ENCODE measurements at places on chromosomes 3 and 15. TPM values are rescaled to one million over a fixed set of nuclear protein-coding genes. Genes with fewer than 3 reads are reported as not detected.

DNA sequence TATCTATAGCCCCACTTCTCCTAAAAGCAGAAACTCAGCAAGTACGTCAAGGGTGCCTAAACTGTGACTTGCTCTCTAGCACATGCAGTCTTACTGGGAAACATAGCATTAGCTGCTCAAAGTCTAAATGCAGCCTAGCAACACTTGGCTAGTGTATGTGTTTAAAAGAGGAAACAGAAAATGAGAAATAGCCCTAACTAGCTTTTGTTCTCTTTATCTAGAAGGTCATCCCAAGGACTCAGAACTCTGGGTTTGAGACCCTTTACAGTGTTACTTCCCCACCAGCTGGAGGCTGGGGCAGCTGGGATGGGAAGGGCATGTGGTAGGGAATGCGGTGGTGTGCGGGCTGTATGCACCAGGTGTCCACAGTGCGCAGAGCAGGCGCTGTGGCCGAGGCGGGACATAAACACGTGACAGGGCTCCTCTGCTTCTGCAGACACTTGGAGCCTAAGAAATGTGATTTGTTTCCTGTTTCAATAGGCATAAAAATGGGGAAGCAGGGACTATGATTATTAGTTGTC lies 13.3 kb downstream of the ETV5 start:
- DNase-seq, result no peak

GRCh38 chr3:150699068-150699639 lies 4.6 kb downstream of the ERICH6 start:
- no peak for DNase-seq

DNA sequence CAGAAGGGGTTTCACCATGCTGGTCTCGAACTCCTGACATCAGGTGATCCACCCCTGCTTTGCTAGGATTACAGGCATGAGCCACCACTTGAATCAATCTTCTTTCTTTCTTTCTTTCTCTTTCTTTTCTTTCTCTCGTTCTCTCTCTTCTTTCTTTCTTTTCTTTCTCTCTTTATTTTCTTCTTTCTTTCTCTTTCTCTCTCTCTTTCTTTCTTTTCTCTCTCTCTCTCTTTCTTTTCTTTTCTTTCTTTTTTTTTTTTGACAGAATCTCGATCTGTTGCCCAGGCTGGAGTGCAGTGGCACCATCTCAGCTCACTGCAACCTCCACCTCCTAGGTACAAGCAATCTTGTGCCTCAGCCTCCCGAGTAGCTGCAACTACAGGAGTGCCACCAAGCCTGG lies 37.9 kb upstream of the PIK3CB start:
- no peak for DNase-seq

DNA sequence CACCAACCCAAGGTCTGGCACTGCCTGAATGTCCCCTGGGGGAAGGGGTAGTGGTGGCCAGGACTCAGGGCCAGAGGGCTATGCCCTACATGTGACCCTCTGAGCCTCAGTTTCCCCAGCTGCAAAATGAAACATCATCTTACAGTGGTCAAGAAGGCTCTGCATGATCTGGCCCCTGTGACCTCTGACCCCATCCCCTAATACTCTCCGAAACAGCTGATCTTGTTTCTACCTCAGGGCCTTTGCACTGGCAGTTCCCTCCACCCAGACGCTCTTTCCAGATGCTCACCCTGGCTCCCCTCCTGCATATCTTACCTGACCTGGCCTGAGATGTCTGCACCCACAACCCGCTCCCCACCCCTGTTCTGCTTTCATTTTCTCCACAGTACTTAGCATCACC lies 21.8 kb downstream of the PLXND1 start:
- DNase-seq, result no peak

- DNase-seq, result no peak
Observed at GRCh38 chr15:89645680-89646079, 9.6 kb downstream of the KIF7 start.

GRCh38 chr3:79245284-79246138 lies 522.3 kb downstream of the ROBO1 start:
- no peak for DNase-seq

DNA sequence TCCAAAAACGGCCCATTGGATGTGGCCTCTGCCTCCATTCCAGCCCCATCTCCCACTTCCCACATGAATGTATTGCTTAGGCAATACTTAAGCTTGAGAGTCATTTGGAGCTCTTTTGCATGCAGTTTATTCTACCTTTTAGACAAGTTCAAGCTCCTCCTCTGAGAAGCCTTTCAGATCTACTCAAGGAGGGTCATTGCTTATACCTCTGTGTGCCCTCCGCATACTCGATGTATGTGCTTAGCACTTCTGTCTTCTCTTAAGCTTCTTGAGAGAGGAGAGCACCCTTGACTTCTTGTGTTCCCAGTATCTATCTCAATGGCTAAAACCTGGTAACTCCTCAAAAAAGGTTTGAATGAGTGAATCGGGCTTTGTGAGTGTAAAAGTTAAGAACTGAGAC lies 6.6 kb upstream of the UBE3A start:
- DNase-seq, result no peak

GRCh38 chr15:98330692-98331435 lies 317.5 kb upstream of the IGF1R start:
- DNase-seq, result no peak

- no peak for DNase-seq
Observed at GRCh38 chr3:66361356-66361755, 139.5 kb downstream of the LRIG1 start.

DNA sequence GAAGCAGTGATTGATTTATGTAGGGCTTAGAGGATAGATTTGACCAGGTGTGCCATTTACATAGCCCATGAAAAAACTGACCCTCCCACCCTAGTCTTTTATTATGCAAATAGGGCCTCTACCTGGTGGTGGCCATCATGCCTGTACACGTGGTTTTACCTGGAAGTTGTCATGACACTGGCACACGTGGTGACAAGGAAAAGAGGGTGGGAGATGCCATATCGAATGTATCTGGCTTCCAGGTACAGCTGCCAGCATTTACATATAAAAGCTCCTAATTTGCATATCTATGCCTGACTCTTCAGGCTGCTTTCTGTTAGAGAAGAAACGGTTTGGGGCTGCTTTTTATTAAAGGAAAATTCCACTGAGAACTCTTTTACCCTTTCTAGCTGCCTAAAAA lies 35.0 kb upstream of the DNAJC13 start:
- no peak for DNase-seq

GRCh38 chr3:106176734-106177133 lies 307.9 kb upstream of the CBLB start:
- DNase-seq, result no peak

- no peak for DNase-seq
Observed at GRCh38 chr3:131782751-131783150, 252.1 kb downstream of the CPNE4 start.

DNA sequence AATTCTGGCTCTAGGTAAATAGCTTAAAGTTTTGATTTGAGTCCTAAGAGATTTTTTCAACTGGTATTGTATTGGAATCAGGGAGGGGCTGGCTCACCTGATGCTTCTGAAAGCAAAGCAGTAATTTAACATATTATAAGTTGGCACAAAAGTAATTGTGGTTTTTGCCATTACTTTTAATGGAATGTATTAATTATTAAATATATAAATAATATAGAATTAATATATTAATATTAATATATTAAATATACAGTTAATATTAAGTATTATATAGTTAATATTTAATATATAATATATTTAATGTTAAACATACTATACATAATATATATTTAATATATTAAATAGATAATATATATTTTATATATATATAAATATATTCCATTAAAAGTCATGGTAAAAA lies 10.4 kb downstream of the RSRC1 start:
- DNase-seq, result no peak

GRCh38 chr3:86554383-86554782 lies 436.6 kb downstream of the VGLL3 start:
- DNase-seq, result no peak

- no peak for DNase-seq
Observed at GRCh38 chr3:175215833-175216232, 356.7 kb downstream of the NAALADL2 start.

DNA sequence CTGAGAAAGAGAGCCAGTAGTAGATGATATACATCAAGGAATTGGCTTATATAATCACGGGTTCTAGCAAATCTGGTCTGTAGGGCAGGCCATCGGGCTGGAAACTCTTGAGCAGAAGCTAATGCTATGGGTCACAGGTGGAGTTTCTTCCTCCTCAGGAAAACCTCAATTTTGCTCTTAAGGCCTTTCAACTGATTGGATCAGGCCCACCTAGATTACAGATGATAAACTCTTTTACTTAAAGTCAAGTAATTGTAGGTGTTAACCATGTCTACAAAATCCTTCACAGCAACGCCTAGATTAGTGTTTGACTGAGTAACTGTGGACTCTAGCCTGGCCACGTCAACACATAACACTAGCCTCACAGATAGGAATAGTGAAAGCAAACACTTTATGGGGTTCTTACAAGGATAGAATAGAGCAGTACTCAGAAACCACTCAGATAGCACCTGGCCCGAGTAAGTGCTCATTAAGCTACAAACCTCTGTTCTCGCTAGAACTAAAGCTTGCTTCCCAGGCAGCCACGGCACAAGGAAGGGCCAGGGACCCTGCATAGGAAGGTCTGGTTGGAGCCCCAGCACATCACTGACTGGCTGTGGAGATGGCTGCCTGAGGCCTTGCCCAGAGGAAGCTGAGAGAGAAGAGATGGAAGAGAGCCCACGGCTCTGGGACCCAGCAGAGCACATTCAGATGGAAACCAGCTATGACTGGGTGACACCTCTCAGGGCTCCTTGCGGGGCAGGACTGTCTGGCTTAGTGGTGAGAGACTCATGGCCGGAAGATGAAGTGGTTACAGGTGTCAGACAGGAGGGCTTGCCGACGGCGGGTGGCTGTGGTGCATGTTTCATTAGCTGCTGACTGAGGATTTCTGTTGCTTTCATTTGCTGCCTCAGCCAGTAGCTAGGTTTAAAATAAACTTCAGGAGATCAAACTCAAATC lies 202.5 kb upstream of the TLE3 start:
- no peak for DNase-seq

- no peak for DNase-seq
Observed at GRCh38 chr15:100832149-100832942, 47.3 kb upstream of the ALDH1A3 start.

- no peak for DNase-seq
Observed at GRCh38 chr15:77796046-77796729, 163.5 kb upstream of the LINGO1 start.

- no peak for DNase-seq
Observed at GRCh38 chr3:16633948-16634347, 28.7 kb upstream of the DAZL start.

GRCh38 chr3:16174026-16174355 lies 489 bp upstream of the GALNT15 start:
- no peak for DNase-seq

DNA sequence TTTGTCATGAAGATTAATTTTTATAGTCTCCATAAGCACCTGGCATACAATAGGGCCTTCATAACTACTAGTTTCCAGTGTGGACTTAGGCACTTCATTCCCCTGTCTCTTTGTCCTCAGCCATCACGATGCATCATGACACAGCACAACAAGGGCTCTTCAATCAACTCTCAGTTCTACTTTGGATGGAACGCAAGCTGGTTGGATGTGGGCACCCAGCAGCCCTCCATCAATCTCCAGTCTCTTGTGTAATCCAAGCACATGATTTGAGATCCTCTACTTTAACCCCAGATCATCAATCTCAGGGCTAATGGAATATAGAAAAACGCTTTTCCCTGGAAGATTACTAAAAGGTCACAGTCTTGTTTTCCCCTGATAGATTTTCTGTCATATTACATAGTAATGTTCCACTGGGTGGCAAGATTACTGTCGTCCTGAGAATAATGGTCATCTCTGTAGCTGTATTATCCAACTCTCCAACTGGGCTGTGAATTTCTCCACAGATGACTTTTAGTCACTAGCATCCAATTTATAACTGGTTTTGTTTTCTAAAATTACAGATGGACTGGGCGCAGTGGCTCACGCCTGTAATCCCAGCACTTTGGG lies 22.9 kb upstream of the CHRNA7 start:
- DNase-seq, result no peak

GRCh38 chr3:119468041-119468440 lies 722 bp upstream of the POGLUT1 start:
- DNase-seq, result no peak

GRCh38 chr3:152943645-152944044 lies 108.7 kb downstream of the P2RY1 start:
- DNase-seq, result no peak

- DNase-seq, result no peak
Observed at GRCh38 chr15:92596623-92597022, 59.0 kb downstream of the FAM174B start.

DNA sequence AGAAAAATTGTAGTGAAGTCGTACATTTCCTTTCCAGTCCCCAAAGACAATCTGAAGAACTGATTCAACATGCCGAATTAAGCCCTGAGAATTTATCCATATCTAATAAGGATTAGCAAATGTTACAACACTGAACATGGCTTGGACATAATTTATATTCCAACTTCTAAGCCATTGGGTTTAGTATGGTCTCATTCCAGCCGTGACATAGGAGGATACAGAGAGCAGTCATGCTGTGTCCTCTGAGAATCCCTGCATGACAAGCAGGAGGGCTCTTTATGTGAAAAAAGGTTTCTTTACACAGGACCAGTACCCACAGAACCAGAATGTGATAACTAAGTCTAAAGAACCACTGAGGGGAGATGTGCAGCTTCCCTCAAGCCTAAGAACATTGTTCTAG lies 231.9 kb upstream of the WNT5A start:
- no peak for DNase-seq

DNA sequence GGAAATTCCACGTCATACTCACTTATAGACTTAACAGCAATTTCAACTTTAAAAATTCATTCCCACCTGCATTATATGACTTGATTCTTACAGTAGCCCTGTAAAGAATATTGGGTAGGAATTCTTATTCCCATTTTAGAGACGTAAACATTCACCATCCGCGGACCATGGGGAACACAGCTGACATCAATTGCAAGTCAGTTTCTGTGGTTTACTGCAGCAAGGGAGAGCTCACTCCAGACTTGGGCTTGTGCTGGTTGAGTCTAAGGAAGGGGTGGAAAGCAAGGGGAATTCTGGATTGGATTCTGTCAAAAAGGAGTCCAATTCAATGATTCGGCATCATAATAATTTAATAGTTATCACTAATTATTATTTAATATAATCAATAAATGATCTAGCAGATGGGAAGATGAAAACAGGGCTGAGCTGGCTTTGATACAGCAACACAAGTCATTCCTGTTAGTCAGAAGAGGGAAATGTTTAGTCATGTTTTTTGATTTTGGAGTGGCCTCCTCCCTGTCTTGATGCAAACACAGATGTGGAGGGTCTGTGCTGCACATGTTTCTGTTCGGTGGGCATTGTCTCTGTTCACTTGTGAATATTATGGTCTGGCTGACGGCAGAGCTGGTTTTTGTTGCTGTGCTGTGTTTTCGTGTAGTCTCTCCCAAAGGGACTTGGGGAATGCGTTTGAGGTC lies 9.7 kb downstream of the LIPC start:
- DNase-seq, result no peak

Gene KIF23
- 33.2 TPM for polyA plus RNA-seq

Gene C15orf62
- polyA plus RNA-seq, result 2.0 TPM

Gene PPARG
- 27.9 TPM for polyA plus RNA-seq

Gene CEP63
- polyA plus RNA-seq, result 37.6 TPM

Gene TUSC7
- not detected for polyA plus RNA-seq

Gene HIGD2B
- not detected for polyA plus RNA-seq

Gene ITIH1
- 0.22 TPM for polyA plus RNA-seq
